ENCODE measurements at places on chromosomes 6 and 20. TPM values are rescaled to one million over a fixed set of nuclear protein-coding genes. Genes with fewer than 3 reads are reported as not detected.

- DNase-seq = peak; percentile 82
Measured at GRCh38 chr6:22764496-22764895, 195.1 kb downstream of the HDGFL1 start.

DNA sequence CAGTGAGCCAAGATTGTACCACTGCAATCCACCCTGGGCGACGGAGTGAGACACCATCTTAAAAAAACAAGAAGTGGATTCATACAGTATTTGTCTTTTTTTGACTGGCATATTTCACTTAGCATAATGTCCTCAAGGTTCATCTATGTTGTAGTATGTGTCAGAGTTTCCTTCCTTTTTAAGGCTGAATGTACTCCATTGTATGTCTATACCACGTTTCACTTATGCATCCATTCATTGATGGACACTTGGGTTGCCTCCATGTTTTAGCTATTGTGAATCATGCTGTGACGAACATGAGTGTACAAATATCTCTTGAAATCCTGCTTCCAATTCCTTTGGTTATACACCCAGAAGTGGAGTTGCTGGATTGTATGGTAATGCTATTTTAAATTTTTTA lies 28.9 kb upstream of the FAM83D start:
- no peak for DNase-seq

GRCh38 chr6:153140299-153140698 lies 9.2 kb upstream of the RGS17 start:
- no peak for DNase-seq

DNA sequence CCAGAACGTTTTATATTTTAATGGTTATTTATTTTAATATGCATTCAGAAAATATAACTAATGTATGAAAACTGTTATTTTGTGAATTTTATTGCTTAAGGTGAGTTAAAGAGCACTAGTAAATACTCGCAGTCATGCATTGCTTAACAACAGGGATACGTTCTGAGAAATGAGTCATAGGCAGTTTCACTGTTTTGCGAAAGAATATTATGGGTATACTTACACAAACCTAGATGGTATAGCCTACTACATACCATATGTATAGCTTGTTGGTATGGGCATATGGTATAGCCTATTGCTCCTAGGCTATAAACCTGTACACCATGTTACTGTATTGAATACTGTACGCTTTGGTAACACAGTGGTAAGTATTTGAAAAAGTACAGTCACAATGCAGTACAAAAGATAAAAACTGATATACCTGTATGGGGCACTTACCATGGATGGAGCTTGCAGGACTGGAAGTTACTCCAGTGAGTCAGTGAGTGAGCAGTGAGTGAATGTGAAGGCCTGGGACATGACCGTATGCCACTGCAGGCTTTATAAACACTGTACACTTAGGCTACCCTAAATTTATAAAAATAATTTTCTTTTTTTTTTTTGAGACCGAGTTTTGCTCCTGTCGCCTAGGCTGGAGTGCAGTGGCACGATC lies 38.5 kb downstream of the ARFGEF2 start:
- no peak for DNase-seq

ANKRD66 gene
- total RNA-seq = not detected

- no peak for DNase-seq
Measured at GRCh38 chr20:9592419-9592818, 78.0 kb downstream of the LAMP5 start.

SSTR4 gene
- not detected for total RNA-seq
